ENCODE measurements at places on chromosomes 1 and 21.

DNA sequence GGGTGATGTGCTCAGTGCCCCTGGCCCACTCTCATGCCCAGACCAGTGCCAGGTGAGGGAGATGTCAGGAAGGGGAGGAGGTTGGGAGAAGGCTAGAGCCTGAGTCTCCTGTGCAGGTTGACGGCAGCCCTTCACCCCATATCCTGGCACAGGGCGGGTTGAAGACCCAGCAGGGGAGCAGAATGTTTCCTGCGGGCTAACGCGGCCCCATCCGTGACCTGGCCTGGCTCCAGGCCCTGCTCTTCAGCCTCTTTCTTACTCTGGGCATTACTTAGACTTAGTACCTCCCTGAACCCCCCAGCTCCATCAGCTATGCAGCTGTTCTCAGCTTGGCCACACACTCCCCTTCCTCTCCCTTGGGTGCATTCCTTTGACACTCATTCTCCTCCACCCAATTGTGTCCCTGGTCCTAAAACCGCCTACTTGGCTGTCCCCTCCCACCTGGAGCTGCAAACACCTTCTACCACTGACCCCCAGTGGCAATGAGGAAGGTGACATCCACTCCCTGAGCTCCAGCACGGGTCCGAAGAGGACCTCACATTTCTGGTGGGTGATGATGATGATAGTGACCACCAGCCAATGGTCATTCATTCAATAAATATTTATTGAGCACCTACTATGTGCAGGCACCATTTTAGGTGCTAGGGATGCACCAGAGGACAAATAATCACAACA is 179.0 kb downstream of the PTPRU start:
- DNase-seq: no peak

- no peak for DNase-seq
These were observed 17.0 kb upstream of the ALDH4A1 start for GRCh38 chr1:18919197-18919905.

DNA sequence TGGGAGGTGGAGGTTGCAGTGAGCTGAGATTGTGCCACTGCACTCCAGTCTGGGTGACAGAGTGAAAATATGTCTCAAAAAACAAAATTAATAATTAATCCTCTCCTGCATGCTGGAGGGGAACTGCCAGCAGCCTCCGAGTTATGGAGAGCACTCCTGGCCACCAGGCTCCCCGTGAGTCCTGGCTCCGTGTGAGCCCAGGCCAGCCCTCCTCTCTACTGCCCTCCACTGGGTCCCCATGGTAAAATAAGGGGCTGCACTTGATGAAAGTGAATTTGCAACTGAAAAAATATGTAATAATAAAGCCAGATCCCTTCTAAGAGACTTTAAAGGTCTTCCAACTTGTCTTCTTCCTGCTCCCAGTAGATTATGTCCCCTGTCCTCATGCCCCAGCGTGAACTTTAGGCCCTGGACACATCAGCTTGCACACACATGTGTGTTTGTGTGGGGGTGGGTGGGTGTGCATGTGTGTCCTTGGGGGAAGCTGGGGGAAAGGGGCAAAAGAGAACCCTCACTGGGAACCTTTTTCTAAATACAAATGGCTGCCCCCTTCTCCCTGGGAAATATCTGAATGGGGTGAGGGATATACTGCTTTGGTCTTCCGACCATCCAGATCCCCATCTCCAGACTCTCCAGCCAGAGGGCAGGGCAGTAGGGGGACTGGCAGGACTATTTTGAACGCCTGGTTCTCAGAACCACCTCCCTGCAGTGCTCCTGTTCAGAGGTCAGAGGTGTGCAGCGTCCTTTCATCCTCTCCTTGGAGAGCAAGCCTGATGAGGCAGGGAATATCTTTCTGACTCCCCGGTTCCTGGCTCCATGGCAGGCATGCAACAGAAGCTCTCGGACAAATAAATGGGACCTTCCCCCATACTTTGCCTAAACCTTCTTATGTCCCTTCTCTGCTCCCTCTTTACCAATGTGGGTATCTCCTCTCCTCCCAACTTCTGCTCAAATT is 26.2 kb downstream of the NEK2 start:
- no peak for DNase-seq

DNA sequence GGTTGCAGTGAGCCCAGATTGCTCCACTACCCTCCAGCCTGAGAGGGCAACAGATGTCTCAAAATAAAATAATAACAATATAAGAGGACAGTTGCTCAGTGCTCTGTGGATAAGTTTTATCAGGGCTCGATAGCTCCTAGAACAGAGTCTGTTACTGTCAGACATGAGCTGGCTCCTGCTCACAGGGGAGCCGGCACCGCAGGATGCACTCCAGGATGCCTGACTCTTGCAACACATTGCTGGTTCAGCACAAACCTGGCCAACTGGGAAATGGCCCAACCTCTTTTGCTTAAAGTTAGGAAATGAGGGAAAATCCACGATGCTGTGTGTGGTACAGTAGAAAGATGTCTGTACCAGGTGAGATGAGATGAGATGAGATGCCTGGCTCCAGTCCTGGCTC is 5.8 kb upstream of the CTSE start:
- DNase-seq: no peak

- no peak for DNase-seq
These were observed 117.2 kb downstream of the CNIH3 start for GRCh38 chr1:224733027-224733911.

DNA sequence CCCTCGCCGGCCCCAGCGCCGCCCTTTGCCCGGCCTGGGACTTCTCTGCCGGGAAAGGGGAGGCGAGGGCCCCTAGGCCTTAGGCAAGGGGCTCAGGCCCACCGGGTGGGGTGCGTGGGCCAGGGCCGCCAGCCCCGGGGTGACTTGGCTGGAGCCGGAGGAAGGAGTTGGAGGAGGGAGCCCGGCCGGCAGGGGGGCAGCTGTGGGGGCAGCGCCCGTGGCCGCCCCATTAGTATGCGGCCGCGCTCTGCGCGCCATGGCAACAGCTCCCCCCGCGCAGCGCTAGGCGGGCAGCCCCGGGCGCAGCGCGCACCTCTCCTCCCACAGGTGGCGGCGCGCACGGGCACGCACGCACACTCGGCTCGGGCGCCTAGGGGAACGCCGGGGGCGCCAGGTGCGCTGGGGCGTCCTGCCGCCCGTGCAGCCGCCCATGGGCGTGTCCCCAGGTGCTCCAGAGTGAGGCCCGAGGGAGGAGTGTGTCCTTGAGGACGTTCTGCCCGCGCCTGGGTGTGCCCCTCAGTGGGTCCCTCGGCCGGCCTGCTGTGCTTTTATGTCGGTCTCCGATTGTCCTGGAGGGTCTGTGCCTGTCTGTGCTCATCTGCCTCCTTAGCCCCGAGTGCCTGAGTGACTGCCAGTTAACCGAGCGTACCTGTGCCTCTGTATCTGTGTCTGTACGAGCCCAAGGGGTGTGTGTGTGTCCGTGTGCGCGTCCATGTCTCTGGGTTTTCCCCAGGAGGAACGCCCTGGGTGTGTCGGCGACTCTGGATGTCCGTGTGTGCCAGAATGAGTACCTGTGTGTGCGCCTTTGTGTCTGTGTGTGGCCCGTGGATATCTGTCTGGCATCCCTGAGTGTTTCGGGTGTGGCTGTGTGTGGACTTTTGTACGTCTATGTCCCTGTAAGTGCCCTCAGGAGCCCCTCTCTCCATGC is 38.2 kb upstream of the WASF2 start:
- no peak for DNase-seq

- no peak for DNase-seq
These were observed 18.2 kb downstream of the CD34 start for GRCh38 chr1:207892764-207893163.

DNA sequence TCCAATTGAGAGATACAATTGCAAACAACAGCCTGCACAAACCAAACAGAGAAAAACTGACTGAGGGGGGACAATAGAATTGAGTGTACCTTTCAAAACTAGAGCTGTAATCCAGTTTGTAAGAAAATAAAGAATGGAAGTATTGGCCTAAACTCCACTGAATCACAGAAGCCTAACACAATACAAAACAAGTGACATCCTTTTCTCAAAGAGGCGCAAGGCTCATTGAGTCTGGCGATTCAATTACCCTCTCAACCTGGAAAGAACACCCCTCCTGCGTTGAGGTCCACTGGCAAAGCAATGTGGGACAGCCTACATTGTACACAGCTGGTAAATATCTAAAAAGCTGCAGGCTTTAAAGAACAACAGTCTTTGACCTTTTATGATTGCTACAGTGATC is 182.6 kb downstream of the DPYD start:
- DNase-seq: no peak

DNA sequence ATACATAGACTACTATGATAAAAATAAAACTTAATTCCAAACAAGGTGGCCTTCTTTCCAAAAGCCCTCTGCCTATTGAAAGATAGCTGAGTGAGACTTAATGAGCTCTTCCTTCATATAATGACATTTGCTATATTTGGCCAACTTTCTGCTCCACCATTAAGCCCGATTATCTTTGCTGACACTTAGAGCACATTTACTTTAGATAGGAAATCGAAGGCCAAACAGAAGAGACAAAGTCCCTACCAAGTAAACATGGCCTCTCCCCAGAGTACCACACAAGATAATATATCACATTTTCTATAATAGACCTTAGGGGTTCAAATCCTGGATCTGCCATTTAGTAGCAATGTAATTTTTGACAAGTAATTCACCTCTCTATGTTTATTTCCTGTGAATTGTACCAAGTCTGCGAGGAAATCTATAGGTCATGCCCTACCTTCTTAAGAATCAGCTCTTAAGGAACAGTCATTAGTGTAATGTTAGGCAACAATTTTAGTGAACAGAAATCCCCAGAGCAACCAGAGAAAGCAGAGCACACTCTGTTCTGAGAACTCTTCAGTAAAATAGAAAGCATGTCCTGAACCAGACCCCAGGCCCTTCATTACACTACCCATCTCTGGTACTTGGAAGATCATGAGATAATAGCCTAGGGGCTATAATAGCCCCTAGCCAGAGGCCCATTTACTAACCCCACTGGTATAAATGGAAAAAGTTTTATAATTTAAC is 17.3 kb upstream of the COA6 start:
- DNase-seq: no peak

DNA sequence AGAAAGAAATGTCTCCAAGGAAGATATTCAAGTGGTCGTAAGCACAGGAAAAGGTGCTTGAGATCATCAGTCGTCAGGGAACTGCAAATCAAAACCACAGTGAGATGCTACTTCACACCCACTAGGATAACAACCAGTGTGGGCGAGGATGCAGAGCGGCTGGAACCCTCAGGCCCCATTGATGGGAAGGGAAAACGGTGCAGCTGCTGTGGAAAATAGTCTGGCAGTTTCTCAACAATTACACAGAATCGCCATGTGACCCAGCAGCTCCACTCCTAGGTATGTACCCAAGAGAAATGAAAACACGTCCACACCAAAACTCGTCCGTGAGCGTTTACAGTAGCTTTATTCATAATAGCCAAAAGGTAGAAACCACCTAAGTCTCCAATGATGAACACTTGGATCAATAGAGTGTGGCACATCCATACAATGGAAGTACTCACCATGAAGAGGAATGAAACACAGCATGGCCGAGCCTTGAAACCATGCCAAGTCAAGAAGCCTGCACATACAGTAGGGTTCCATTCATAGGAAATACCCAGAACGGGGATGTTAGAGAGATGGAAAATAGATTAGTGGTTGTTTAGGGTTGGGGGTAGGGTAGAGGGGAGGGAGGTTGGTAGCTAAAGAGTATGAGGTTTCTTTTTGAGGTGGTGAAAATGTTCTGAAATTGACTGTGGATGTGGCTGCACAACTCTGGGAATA is 6.1 kb downstream of the DFFB start:
- DNase-seq: no peak

DNA sequence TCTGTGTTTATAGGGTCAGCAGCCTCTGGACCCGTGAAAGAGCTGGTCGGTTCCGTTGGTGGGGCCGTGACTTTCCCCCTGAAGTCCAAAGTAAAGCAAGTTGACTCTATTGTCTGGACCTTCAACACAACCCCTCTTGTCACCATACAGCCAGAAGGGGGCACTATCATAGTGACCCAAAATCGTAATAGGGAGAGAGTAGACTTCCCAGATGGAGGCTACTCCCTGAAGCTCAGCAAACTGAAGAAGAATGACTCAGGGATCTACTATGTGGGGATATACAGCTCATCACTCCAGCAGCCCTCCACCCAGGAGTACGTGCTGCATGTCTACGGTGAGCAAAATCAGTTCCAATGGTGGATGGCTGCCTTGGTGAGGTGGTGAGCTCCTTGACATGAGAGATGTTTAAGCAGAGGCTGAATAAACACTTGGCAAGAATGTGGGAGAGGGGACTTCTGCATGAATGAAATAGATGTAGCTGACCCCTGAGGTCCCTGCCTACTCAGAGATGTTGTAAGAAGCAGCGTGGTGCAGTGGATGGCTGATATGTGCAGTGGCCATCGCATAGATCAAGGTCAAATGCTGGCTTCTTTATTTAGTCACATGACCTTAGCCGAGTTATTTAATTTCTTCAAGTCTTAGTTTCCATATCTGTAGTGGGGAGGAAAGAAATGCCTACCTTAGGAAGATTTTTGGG is 9.3 kb downstream of the SLAMF7 start:
- no peak for DNase-seq

DNA sequence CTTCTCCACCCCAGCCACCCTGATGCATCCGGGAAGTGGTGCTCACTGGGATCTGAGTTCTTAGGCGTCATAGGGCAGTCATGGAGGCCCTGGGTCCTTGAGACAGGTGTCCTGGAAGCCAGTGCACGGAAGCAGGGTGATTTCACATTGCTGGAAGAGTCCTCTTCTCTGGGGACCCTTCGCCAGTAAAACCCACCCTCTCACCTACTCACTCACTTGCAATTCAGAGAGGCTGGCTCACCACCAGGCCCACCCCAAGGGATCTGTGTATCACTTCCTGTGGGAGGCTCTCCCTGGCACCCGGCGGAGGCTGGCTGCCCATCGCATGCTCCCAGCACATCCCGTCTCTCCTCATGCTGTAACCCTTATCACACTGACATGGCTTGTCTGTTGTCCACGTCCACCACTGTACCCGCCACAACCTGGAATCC is 40.2 kb upstream of the EPS8L3 start:
- DNase-seq: no peak

- DNase-seq: no peak
These were observed 345.6 kb upstream of the AJAP1 start for GRCh38 chr1:4308806-4309205.

- no peak for DNase-seq
These were observed 11.8 kb upstream of the FAM76A start for GRCh38 chr1:27713869-27714513.

GRCh38 chr1:117535821-117536220 is 70.0 kb upstream of the TENT5C start:
- DNase-seq: no peak

- no peak for DNase-seq
These were observed 54.4 kb upstream of the B3GALNT2 start for GRCh38 chr1:235558621-235559169.
